Spleen (tissue), 13 donors: ENCODE measurements at places on chromosomes 1 and 21.

GRCh38 chr1:119635811-119636390, 12.2 kb downstream of the ZNF697 start:
- no peak for DNase-seq

GRCh38 chr21:41361053-41361785, 608 bp upstream of the MX2 start:
- peak; percentile 77 for DNase-seq

GRCh38 chr21:38805328-38806152, at the start of gene ETS2:
Gene ETS2, plus strand, starts transcription at chr21:38805929. Its CDS starts 4,106 bp downstream, at chr21:38810035.
- peak; percentile 97 for DNase-seq

DNA sequence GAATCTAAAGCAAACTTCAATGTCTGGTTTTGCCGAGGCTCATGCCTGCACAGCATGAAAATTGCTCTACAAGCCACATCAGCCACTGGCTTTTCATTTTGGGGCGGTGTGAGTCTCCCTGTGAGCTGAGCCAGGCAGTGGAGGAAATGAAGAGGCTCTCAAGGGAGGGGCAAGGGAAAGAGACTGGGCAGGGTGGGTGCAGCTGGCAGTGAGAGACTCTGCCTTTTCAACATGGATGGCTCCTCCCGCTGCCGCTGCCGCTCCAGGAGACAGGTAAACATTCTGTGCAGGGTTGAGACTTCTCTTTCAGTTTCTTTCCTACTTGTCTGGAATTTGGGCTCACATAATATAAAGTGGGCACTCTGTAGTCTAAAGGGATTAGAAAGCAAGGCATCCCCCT, 11.3 kb upstream of the CTSE start:
- DNase-seq, result no peak

DNA sequence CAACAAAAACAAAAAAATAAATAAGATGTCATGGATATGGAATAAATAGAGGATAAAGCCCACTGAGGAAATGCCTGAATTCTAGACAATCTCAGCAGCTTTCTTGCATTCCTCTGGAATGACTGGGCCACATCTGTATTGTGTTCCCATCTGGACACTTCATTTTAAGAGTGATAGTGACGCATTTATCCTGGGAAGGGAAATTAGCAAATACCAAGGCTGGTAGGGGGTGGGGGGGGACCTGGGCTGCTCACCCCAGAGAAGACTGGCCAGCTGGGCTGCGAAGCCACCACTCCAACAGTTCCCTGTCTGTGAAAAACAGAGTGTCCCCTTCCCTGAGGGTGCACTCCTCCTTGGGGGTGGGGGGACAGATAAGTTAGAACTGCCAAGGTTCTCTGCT, 106.3 kb downstream of the HIVEP3 start:
- DNase-seq, result no peak

- no peak for DNase-seq
Observed at GRCh38 chr21:26818906-26819305, 26.3 kb downstream of the ADAMTS1 start.

DNA sequence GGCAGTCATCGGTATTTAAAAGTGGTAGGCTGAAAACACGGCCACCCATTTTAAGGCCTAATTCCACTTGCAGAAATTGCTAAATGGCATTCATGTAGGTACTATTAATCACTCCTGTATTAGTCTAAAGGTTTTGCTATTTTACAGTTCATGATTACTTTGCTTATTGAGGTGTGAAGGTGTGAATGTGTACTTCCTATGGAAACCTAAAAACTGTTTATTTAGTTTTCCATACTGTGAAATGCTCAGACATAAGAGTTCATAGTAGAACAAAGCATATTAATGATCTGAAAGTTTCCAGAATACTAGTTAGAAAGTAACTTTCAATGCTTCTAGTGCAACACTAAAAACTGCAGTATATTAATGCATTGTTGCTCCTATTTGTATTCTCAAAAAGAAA, 69.8 kb downstream of the ITGB3BP start:
- no peak for DNase-seq

DNA sequence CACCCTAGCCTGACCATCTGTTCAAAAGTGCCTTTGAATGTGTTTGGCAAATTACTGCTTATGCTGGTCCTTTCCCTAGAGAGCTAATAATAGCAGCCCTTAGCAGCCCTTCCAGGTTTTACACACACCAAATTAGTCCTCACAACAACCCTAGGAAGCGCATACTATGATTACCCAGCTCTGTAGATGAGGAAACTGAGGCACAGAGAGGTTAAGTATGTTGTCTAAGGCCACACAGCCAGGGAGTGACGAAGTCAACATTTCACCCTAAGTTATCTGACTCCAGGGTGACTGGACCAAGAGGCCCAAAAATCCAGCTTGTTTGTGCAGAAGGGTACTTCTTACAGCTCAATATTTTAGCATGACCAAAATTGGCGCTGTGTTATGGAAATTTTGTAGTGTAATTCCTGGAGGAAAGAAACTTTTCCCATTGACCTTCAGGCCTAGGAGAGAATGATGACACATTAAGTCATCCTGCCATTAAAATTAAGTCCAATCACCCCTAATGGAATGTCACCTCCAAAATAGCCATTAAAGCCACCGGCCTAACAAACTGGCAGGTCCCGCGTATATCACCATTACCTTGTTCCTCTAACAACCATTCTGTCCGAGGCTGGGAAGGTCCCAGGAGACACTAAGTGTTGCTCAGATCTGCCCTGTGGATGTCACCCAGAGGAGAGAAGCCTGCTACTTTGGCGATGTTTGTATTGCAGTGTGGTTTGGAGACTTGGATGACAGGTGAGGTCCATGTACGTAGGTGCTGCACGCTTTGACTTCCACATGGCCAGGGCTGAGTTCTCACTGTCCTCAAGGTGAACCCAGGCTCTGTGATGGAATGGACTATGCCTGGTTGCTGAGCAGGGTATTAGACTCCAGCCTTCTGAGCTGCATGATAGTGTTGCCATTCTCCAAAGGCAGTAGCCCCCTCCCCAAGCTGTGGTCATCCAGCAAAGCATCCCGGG, 258.3 kb downstream of the TOMM20 start:
- DNase-seq, result no peak

GRCh38 chr1:177600936-177601335, 368.9 kb downstream of the SEC16B start:
- DNase-seq, result no peak

- no peak for DNase-seq
Observed at GRCh38 chr1:5110508-5110907, 456.1 kb downstream of the AJAP1 start.

GRCh38 chr1:226786550-226786949, 47.5 kb upstream of the ITPKB start:
- peak; percentile 22 for DNase-seq

DNA sequence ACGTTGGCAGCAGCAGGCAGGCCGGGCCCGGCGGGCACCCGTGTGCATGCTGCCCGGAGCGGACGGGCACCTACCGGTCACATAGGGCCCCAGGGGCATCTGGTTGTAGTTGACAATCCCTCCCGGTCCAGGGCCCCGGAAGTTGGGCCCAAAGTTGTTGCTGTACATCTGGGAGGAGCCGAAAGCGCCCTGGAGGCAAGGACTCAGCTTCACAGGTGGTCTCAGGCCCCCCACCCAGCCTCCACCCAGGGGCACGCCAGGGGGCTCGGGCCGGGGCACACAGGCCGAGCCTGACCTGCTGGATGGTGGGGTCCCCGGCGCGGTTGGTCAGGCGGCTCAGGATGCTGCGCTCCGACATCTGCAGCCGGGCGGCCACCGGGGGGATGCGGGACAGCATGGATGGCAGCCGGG, 60.6 kb downstream of the KCNAB2 start:
- DNase-seq, result peak; percentile 57

DNA sequence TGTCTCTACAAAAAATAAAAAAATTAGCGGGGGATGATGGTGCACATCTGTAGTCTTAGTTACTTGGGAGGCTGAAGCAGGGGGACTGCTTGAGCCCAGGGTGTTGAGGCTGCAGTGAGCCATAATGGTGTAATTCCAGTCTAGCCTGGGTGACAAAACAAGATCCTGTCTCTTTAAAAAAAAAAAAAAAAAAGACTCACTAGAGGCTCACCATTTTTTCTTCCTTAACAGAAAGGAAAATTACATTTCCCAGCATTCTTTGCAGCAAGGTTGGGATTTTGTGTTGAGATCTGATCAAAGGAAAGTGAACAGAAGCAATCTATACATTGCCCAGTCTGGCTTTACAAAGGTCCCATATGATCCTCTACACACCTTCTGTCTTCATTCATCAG, 21.5 kb downstream of the GFI1 start:
- no peak for DNase-seq

GRCh38 chr1:3702528-3702927, 49.7 kb upstream of the CCDC27 start:
- DNase-seq, result no peak

GRCh38 chr1:209130886-209131285, 452.6 kb upstream of the CAMK1G start:
- no peak for DNase-seq

GRCh38 chr1:171751221-171751620, 9.4 kb upstream of the VAMP4 start:
- DNase-seq, result no peak

GRCh38 chr1:41661428-41662060, 177.1 kb upstream of the EDN2 start:
- DNase-seq, result peak; percentile 84
